NCI-H526 treated with DMSO at 0.1 percent for 48 hours (cell line): ENCODE measurements at places on chromosomes 2 and 18.

DNA sequence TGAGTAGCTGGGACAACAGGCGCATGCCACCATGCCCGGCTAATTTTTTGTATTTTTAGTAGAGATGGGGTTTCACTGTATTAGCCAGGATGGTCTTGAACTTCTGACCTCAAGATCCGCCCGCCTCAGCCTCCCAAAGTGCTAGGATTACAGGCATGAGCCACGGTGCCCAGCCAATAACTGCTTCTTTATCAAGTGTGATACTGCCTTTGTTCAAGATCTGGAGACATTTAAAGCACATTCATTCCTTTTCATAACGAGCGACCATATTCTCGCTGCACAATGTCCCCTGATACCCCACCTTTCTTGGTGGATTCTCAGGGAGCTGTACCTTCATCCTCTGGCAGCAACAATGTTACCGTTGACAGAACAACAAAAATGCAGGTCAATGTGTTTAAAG lies 75.4 kb downstream of the PIEZO2 start:
- DNase-seq, result no peak

- DNase-seq, result no peak
Measured at GRCh38 chr2:28997237-28997846, 16.2 kb downstream of the TOGARAM2 start.

DNA sequence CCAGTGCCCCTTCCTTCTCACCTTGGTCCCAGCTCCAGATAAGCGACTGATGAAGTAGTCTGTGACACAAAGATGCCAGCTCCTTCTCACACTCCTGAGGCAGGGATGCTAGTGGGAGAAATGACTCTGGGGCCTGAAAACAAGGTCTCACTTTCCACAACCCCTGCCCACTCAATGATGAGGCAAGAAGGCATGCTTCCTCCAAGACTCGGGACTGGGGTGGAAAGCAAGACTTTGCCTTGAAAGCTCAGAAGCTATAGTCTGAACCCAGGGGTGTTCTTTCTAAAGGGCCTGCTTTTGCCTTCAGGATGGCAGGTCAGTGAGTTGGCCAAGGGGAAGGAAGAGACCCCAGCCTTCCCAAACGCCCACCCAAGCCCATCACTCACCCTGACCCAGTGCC lies 1.4 kb downstream of the CCDC142 start:
- DNase-seq, result no peak

DNA sequence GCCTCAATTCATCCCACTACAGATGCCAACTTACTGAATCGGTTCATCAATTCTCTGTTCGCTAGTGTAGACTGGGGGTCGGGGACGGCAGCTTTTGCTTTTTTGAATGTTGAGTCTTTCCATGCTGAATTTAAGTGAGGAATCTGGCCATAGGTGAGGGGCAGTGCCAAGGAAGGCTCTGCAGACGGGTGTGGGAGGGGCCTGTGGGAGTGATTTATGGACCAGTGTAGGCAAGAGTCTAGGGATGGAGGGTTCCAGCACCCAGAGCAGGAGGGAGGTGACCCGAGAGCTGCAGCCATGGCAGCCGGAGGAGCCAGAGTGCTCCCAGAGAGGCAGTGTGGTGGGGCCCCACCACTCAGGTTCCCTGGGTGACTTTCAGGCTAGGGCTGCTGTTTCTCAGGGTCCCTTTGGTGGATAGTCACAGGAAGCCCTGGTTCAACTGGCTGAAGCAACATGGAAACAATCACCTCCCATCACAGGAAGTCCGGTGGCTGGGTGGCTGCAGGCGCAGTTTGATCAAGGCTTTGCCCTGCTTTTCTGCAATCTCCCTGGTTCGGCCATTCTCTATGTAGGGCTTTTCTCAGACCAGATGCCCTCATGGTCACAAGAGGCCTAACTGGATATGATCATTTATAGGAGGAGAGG lies 16.9 kb upstream of the TEX44 start:
- no peak for DNase-seq
